ENCODE measurements at places on chromosomes 1 and 21. TPM values are rescaled to one million over a fixed set of nuclear protein-coding genes. Genes with fewer than 3 reads are reported as not detected.
A peak's percentile ranks its signal among the peaks of the same experiment; 100 is the strongest.

- DNase-seq, result no peak
Observed at GRCh38 chr21:39681845-39682244, 63.1 kb upstream of the IGSF5 start.

Gene TSEN15
- 25.6 TPM for total RNA-seq

DNA sequence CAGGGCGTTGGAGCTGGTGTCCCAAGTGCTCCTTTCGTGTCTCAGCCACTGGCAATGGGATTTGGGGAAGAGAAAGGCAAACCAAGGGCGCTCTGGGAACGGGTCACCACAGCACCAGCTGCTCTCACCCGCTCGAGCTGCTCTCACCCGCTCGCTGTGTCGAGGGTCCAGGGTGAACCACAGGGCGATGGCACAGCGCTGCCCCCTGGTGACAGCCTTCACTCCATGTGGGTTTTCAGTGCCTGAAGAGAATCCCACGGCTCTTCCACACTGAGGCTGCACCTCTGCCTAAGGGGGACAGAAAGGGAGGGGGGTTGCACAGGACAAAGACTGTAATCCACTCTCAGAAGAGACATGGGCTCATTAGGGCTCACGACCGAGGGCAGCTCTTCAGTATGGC is 7.1 kb upstream of the CLDN19 start:
- DNase-seq, result peak; percentile 61

Gene AHCYL1
- total RNA-seq, result 53.6 TPM

DNA sequence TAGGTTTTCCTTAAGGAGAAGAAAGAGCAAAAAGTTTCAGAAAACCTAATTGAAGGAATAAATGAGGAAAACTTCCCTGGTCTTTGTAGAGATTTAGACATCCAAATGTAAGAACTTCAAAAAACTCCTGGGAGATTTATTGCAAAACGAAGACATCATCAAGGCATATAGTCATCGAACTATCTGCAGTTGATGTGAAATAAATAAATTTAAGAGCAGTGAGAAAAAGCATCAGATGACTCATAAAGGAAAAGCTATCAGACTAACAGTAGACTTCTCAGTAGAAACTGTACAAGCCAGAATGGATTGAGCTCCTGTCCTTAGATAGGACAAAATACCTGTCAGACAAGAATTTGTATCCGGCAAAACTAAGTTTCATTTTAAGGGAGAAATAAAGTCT is 569.4 kb upstream of the ADAMTS5 start:
- no peak for DNase-seq

- peak; percentile 49 for DNase-seq
Observed at GRCh38 chr1:30388386-30388785, 335.0 kb downstream of the MATN1 start.

- no peak for DNase-seq
Observed at GRCh38 chr1:100799954-100800612, 80.5 kb downstream of the VCAM1 start.

Gene TNN
- total RNA-seq, result not detected

- no peak for DNase-seq
Observed at GRCh38 chr1:81170721-81171120, 630.0 kb upstream of the ADGRL2 start.

Gene ZSWIM5
- total RNA-seq, result 1.5 TPM

Gene SHISAL2A
- not detected for total RNA-seq

DNA sequence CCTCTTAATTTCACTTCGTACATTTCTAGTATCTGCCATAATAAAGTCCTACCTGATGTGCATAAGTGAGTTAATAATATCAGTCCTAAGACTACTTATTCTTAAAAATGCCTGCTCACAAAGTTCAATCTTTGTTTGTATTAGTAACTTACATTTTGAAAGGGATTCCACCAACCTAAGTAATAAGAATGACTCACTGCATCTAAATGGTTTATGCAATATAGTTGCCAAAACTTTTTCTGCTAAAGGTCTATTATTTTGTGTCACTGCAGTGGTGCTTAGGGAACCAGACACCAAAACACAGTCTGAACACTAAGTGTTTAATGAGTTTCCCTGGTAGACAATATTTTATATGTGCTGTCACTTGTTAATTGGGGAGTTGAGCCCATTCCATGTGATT is 1.8 kb downstream of the ZNF669 start:
- DNase-seq, result no peak

Measured in cardiac septum (tissue), 1 donor.